ENCODE measurements at places on chromosomes 13 and 19. TPM values are rescaled to one million over a fixed set of nuclear protein-coding genes. Genes with fewer than 3 reads are reported as not detected.

The ZBTB32 gene
- total RNA-seq = 0.11 TPM

The SHISA7 gene
- 0.79 TPM for total RNA-seq

The MUC16 gene
- total RNA-seq = 0.07 TPM

The SLC25A41 gene
- 0.35 TPM for total RNA-seq

The FCER2 gene
- total RNA-seq = 0.48 TPM

The ZNF69 gene
- total RNA-seq = 24.5 TPM

The MAST1 gene
- 27.3 TPM for total RNA-seq

The KLK2 gene
- total RNA-seq = 0.46 TPM

The RPS28 gene
- 2,082 TPM for total RNA-seq

The KL gene
- total RNA-seq = 0.07 TPM

The CYP2S1 gene
- total RNA-seq = 173 TPM

The TBXA2R gene
- 1.3 TPM for total RNA-seq

Measured in WTC11 (cell line).